ENCODE measurements at places on chromosomes 16 and 17.

DNA sequence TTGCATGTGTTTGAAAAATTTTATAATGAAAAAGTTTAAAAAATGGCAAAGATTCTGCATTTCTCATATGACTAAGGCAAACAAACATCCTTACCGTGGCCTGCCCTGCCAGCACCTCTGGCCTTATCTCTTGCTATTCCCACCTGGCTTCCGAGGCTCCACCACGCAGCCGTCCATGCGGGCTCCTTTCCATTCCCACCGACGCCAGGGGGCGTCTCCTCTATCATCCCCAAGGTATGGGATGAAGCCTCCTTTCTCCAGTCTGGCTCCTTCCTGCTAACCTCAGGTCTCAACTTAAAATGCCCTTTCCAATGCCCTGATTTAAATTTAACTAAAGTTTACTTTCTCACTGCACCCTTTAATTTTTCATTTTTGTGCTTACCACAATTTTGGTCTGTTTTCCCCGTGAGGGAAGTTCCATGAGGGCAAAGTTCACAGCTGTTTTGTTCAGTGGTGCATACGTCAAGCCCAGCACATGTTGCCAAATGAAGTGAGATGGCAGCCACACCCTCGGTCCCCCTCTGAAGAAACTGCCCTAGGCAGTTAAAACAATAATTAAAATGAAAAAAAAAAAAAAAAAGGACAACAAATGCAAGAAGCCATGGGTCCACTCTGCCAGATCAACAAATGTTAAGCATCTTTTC is 13.3 kb upstream of the SDK2 start:
- peak; percentile 40 for DNase-seq

- no peak for DNase-seq
Observed at GRCh38 chr17:78399693-78400144, 21.3 kb downstream of the PGS1 start.

- DNase-seq: no peak
Observed at GRCh38 chr17:79974566-79975497, 60.8 kb downstream of the TBC1D16 start.

DNA sequence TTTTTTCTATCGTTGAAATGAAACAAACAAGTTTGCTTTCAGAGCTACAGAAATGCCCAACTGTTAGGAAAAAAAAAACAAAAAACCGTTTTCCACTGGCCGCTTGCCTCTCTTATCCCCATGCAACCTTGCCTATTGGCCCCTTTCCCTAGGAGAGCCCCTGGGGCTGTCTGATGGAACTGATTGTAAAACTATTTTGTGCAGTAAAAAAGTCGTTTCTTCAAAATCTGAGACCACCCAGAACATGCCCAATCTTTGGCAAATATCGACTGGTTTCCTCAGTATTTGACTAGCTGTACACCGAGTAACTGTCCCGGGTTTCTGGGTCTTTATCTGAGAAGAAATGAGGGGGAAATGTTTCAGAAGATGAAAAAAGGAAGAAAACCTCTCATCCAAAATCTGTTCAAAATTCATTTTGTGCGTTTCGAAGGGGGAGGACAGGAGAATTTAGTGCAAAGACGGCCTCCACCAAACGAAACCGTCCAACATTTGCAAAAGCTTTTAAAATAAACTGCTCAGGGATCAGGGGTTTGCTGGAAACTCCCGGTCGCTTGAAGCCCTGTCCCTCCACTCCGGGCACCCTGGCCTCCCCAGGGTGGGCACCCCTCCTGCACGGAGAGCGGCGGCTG is 1.1 kb upstream of the GNAO1 start:
- DNase-seq: no peak

- DNase-seq: peak; percentile 90
Observed at GRCh38 chr16:55569025-55569424, 2.5 kb downstream of the CAPNS2 start.

DNA sequence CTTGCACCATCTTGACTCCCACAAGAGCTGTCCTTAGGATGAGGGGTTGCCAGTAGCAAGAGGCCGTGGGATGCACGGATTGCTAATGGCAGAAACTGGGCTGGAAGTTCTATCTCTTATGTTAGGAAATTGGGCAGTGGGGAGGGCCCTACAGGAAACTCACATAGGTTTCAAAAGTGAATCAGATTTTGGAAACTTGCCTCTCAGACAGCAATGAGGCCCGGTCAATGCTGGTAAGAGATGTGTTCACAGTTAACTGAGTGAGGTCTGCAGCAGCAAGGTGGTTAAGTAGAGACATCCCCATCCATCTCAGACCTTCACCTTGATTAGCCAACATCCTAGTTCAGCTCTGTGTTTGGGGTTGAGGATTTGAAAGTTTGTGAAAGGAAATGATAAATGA is 164.7 kb downstream of the ABCA8 start:
- DNase-seq: no peak

DNA sequence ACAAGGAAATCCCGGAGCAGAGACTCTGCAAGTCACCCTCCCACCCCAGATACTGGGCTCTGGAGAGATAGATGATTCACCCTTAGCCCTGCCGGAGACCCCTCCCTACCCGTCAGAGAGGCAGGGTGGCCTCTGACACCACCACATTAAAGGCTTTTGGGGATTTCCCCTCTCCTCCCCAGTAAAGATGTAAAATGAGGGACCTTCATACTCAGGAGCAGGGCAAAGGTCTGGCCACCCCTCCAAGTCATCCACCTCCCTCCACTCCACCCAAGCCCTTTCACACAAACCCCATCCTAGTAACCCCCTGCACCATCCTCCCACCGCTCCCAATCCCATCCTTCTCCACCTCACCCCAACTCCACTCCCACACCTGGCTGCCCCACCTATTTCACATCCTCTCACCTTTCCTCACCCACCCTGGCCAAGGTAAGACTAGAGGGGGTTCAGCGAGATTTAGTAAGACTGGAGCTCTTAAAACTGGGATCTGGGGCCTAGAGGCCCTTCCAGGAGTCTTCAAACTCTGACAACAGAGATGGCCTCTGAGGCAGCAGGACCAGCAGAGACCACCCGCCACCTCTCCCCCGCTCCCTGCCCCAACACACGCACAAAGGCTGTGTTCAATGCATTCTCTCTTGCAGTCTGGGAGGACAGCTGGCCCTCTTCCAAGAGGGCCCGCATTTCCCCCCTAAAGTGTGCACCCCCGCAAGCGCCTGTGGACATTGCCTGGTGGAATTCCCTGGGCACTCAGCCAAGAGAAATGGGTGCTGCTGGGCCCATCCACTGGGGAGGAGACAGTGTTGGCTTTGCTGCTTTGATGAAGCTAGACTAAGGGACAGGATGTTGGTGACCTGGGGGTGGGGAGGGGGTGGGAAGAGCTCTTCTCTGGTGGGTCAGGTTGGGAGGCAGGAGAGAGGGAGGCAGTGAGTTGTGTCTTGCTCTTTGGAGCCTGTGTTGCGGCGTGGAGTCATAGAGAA is 1.1 kb downstream of the ABAT start:
- DNase-seq: no peak
